ENCODE measurements at places on chromosomes 5 and 9.

- DNase-seq: no peak
These were observed 164.0 kb upstream of the RAD23B start for GRCh38 chr9:107118863-107119624.

- no peak for DNase-seq
These were observed 304.8 kb upstream of the TLE4 start for GRCh38 chr9:79266986-79267385.

DNA sequence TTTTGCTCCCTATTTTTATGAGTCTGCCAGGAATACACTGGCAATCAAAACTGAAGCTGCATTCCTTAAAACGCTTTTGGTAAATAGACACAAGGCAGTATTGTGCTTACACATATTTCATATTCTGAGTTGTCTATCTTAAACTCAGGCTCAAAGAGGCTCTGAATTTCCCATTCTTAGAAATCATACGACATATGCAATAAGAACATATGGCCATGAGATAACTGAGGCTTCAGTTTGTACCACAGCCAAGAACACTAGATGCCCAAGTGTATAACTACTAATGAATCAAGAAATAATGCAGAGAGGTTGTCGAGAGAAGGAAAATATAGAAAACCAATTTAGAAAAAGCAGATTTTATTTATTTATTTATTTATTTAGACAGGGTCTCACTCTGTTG lies 357.4 kb downstream of the NDUFS4 start:
- no peak for DNase-seq

DNA sequence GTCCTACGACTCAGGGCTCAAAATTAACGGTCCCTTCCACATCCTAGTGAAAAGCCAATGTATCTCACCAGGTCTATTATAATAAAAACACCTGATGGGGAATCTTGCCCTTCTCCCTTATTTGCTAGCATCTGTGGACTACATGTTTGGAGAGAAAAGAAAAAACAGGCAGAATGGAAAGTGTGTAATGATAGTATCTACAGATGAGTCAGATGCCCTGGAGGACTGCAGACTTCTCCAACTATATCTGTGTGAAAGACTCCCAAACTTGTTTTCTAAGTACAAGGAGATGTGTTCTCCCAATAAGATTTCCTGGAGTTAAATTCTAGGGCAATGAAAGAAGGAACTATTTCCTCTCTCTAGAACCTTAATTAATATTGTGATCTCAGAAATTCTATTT lies 66.0 kb downstream of the FOXB2 start:
- no peak for DNase-seq

- DNase-seq: no peak
These were observed 48.4 kb upstream of the EPB41L4A start for GRCh38 chr5:112467485-112467884.

- no peak for DNase-seq
These were observed 529.6 kb downstream of the PSAT1 start for GRCh38 chr9:78826527-78826926.

GRCh38 chr5:126359884-126360283 lies 63.3 kb upstream of the GRAMD2B start:
- no peak for DNase-seq

DNA sequence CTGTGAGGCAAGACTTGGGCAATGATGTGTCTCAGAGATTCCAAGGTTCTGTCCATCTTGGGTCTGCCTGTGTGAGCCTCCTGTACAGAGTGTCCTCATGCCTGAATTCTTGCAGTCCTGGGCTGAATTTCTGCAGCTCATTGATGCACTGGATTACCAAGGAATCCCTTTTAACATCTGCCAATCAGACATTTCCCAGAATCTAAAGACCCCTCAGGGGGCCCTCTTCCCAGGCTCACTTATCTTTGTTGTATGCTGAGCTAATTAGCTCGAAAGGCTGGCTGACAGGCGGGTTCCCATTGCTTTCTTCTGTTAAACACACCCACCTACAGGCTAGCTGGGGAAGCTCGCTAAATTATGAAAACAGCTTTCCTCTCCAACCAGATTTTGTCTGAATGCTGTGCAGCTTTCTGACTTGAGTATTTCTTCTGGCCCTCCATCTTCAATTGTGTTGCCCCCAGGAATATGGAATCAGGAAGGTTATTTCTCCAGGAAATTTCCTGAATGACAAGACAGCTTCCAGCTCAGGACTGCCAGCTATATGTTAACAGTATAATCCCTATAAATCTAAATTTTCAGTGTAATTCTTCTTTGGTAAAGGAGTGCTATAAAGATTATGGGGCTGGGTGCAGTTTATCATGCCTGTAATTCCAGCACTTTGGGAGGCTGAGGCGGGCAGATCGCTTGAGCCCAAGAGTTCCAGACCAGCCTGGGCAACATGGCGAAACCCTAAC lies at the start of gene LIX1:
Gene LIX1 (minus strand): TSS at position 91 of the 734 bp plus-strand sequence. CDS start 35 bp downstream, at position 56.
- DNase-seq: no peak

GRCh38 chr9:83655433-83655832 lies 32.5 kb downstream of the IDNK start:
- no peak for DNase-seq

DNA sequence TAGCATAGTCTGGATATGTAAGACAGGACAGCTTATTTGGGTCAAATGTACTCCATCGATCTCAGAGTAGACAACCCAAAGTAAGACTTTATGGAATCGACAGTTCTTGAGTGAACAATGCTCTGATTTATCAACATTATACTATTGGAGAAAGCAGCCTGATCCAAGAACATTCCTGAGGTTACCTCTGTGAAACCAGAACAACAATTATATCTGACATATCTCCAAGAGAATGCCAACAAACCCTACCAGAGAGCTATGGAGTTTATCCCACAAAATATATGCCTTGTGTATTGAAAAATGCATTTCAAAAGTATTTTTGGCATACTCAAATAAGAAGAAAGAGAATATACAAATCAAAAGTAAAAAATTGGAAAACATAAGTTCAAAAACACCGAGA lies 1985.9 kb downstream of the EFNA5 start:
- no peak for DNase-seq

DNA sequence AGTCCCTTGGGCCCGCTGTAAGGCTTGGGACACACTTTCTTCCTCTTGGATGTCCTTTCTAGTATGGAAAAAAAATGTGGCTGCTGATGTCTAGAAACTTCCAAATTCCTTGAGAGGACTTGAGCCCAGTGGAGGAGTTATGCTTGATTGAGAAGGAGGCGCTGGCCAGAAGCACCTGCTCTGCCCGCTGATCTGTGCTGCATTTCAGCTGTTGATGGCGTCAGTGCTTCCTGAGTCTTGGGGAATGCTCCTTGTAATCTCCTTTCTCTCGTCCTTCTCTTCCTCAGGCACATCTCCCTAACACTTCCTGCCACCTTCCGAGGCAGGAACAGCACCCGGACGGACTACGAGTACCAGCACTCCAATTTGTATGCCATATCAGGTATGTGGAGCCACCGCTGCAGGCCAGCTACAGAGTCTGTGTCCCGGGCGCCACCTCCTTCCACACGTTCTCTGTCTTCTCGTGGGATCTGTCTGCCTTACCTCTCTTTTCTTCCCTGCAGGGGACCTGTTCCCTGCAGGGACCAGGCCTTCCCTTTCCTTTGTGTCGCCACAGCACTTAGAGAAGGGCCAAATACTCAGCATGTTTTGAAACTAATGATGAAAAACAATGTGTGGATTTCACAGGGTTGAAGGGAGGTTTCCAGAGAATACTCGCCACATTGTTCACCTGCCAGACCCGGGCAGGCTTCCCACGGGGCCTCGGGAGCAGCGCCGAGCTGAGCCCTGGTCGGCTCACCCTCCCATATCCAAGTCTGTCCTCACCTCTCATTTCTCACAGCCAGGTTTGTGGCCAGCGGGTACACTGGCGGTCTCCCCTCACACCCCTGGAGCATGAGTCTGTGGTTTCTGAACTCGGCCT lies 95.2 kb downstream of the MVB12B start:
- DNase-seq: no peak

- DNase-seq: no peak
These were observed 3.6 kb upstream of the NKX2-5 start for GRCh38 chr5:173238312-173239232.

DNA sequence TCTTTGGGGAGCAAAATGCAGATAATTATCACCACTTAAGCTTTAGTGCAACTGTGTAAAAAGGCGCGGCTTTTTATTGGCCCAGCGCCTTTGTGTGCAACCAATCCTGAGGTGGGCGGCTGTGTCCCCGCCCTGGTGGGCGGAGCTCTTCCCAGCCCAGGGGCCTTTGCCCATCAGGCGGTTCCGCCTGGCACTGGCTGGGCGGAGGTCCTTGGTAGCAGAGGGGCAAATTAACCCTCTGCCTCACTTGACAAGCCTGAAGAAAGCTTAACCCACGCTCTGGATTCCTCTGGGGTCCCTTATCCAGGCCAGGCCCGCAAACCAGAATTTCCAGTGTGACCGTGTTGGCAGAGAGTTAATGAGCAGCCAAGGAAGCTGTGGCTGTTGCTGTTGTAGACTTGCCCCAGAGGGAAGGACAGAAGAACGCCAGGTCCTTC lies 12.8 kb upstream of the NIPAL4 start:
- DNase-seq: no peak

DNA sequence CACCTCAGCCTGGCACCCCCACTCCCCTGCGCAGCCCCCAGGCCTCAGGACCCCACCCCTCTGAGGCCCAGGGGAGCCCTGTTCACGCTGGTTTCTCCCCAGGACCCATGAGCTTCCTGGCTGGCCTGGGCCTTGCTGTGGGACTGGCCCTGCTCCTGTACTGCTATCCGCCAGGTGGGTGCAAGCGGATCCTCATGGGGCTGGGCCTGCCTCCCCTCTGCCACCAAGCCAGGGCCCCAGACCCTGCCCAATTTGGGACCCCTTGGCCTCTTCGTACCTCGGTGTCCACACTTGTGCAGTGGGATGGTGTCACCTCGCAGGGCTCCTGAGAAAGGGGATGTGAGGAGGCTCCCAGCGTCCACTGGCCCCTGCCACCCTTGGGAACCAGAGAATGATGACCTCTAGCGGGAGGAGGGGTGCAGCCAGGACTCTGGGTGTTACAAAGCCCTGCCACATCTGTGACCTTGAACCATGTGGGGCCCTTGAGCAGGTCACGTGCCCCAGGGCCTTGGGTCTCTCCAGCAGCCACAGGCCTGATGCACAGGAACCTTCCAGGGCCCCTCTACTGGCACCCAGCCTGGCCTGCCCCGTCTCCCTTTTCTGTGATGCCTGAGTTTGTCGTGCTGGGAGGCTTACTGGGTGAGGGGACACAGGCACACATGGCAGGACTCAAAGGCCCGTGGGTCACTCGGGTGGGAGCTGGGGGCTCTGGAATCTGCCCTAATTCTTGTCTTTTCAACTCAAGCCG lies 16.3 kb downstream of the CARD19 start:
- no peak for DNase-seq

DNA sequence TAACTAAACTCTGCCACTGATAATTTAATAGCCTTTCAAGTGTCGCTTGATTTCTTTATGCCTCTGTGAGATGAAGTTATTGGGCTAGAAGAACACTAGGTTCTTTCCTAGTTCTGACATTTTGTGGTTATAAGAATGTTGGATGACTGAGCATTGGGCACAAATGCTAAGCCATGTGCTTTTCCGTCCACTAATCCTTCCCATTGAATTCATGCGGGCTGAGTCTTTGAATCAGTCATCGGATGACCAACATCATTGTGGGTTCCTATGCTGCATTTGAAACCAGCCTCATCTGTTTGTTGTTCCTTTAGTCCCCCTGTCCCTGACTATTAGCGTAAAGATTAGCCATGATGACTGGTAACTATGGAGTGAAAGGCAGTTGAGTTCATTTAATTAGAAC lies 58.5 kb downstream of the ALDH1A1 start:
- no peak for DNase-seq

GRCh38 chr5:91906494-91906893 lies 523.4 kb upstream of the ARRDC3 start:
- DNase-seq: no peak

- no peak for DNase-seq
These were observed 3.2 kb upstream of the FGF1 start for GRCh38 chr5:142689081-142689480.

DNA sequence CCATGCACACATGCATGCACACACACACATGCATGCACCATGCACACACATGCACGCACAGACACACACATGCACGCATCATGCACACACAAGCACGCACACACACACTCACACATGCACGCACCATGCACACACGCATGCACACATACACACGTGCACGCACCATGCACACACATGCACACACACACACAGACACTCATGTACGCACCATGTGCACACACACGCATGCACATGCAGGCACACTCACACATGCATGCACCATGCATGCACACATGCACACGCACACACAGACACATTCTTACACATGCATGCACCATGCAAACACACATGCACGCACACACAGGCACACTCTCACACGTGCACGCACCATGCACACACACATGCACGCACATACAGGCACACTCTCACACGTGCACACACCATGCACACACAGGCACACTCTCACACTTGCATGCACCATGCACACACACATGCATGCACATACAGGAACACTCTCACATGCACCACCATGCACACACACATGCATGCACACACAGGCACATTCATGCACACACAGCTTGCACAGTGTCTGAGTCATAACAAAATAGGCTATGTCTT lies 117.5 kb downstream of the TENT4A start:
- DNase-seq: no peak

- DNase-seq: no peak
These were observed 41.9 kb downstream of the GLRX start for GRCh38 chr5:95780597-95780996.

- DNase-seq: no peak
These were observed 1.7 kb upstream of the SPARC start for GRCh38 chr5:151688436-151688835.

GRCh38 chr5:75460942-75461610 lies 50.4 kb downstream of the CERT1 start:
- no peak for DNase-seq

GRCh38 chr9:96140296-96141127 lies 161.5 kb downstream of the HSD17B3 start:
- DNase-seq: no peak

DNA sequence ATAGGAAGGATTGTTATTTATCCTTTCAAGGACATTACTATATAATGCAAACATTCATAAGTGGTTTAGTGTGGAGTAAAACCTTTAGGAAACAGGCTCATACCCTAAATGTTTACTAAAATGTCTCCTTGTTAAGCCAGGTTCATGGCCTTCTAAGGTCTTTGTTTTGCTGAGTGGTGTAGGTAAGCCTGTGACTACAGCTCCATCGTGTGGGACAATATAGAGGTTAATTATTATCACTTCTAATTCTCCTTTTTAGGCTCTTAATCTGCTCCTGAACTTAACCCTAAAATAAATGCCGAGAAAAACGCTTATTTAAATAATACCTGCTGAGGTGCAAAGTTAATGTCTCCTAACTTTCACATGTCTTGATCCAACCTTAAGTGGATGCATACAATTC lies 43.8 kb downstream of the SPINK5 start:
- DNase-seq: no peak

DNA sequence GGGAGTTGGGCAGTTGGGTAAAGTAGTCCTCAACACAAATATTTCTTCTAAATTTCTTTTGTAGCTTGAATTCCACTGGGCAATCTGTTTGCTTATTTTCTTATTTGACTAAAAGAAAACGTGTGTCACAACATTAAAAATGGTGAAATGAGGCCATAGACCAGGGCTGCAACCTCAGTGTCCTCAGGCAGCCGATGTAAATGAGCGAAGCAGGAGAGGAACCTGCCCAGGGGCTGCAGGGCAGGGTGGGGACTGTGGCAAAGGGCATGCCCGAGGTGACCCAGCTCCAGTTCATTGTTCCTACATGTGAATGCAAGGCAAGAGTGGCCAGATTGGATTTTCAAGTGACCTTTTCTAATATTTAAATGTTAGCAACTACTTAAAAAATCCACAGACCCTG lies 74.7 kb downstream of the TENT4A start:
- no peak for DNase-seq

- no peak for DNase-seq
These were observed 3.2 kb downstream of the ZNF366 start for GRCh38 chr5:72503888-72504491.

GRCh38 chr9:116654059-116654355 lies 33.1 kb upstream of the TRIM32 start:
- no peak for DNase-seq

Measured in stimulated activated CD4-positive, alpha-beta T cell treated with anti-CD3 and anti-CD28 coated beads, TNF-alpha, amount 100 ng/mL, for 1 hour (primary cell).